ENCODE measurements at places on chromosomes 1 and 21. TPM values are rescaled to one million over a fixed set of nuclear protein-coding genes. Genes with fewer than 3 reads are reported as not detected.

The ERG gene
- not detected for total RNA-seq

The TEX38 gene
- 0.18 TPM for total RNA-seq

The RBBP4 gene
- total RNA-seq, result 315 TPM

The LIPI gene
- not detected for total RNA-seq

The PGLYRP4 gene
- not detected for total RNA-seq
